ENCODE measurements at places on chromosomes 13 and 19. TPM values are rescaled to one million over a fixed set of nuclear protein-coding genes. Genes with fewer than 3 reads are reported as not detected.
A peak's percentile ranks its signal among the peaks of the same experiment; 100 is the strongest.

- DNase-seq = peak; percentile 90
Measured at GRCh38 chr19:58009666-58010301, 7.2 kb upstream of the ZNF606 start.

DNA sequence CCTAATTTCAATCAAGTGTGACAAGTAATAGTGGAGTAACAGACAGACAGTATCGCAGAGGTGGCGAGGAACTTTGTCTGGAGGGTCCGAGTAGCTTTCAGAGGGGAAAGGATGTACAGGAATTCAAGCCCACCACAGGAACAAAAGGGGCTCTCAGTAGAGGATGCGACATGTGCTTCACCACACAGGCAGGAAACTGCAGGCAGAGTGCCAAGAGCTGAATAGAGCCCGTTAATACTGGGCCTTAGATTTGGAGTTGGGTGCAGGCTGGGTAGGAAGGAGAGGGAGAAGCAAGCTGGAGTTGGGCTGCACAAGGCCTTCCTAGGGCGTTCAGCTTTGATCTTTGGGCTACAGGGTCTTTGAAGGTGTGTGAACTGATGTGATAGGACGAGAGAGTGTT lies 1.2 kb downstream of the CCDC70 start:
- no peak for DNase-seq

DNA sequence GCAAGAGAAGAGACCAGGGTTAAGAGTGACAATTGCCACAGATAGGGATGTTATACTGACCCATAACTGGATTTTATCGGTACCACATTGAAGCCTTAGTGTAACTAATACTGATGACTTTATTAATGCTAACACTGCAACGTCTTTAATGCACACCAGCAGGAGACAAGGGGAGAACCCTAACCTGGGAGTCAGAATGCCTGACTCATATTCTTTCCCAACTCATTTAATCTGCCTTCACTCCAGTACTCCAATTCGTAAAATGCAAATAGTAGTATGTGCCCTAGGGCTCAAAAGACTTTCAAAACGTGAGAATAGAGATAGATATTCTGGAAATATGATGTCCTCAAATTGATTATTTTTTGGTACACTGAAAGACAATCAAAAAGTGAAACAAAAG lies 62.4 kb downstream of the GPC6 start:
- DNase-seq = no peak

- DNase-seq = peak; percentile 66
Measured at GRCh38 chr19:12796146-12797071, 5.1 kb downstream of the JUNB start.

DNA sequence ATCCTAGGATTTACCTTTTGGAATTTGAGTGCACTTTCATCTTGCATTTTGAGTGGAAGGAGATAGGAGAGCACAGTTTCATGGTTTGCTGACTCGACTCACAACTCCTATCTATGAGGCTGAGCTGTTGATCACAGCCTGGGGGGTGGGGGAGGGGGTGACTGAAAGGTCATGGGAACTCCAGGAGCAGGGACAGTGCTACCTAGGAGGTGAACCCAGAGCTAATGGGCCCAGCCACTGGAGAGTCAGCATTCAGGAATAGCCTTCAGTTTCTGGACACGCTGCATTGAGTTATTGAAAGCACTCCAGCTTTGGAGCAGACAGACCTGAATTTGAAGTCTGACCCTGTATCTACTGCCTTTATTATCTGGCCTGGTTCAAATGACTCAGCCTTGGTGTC lies 339.9 kb downstream of the SLC7A1 start:
- DNase-seq = no peak

DNA sequence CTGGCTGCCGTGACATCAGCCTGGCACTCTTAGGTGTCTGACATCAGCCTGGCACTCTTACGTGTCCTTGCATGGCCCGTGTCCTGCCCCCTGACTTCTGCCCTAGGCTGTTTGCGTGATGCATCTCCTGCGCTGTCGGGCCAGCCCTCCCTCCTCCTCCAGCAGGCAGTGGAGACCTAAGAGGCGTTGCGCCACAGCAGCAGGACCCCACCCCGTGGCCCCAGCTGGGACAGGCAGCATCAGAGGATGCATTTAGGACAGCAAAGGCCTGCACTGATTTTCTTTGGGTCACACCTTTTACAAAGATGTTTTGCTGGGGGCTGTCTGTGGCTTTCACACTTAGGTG lies 65.3 kb downstream of the GPR12 start:
- DNase-seq = no peak

DNA sequence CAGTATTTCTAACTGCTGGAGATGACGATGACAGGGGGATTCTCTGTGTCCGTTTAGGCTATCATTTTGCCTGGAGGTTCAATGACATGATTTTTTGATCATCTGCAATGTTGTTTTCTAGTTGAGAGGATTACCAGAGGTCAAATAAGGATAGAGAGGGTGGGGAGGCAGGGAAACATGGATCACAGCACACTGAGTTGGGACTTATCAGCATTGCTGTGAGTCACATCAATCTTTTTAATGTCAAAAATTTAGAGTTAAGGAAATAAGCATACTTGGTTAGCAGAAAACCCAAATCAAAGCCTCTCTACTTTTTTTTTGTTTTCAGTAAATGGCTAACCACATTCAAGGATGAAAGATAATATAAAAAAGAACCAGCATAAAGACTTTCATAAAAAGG lies 43.0 kb upstream of the CSNK1A1L start:
- no peak for DNase-seq

- DNase-seq = no peak
Measured at GRCh38 chr13:28538932-28539331, 44.0 kb upstream of the FLT1 start.

DNA sequence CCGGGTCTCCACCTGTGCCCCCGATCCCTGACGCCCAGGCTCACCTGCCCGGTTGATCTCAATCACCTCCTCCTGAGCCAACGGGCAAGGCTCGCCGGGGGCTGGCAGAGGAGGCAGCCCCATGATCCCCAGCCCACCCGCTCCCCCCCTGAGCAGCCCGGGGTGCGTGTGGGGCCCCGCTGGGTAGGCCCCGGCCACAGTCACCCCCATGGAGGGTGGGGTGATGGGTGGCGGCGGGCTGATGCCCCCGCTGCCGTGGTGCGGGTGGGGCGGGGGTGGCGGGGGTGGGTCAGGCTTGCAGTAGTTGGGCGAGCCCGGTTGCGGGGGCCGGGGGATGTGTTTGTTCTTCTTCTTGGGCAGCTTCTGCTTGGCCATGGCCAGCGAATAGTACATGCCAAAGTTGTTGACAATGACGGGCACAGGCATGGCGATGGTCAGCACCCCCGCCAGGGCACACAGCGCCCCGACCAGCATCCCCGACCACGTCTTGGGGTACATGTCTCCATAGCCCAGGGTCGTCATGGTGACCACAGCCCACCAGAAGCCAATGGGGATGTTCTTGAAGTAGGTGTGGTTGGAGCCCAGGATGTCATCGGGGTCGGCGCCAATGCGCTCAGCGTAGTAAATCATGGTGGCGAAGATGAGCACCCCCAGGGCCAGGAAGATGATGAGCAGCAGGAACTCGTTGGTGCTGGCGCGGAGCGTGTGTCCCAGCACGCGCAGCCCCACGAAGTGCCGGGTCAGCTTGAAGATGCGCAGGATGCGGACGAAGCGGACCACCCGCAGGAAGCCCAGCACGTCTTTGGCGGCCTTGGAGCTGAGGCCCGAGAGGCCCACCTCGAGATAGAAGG lies 6.0 kb downstream of the KCNC3 start:
- DNase-seq = no peak

GRCh38 chr13:38348861-38349389 lies 726 bp upstream of the UFM1 start:
- peak; percentile 3 for DNase-seq

DNA sequence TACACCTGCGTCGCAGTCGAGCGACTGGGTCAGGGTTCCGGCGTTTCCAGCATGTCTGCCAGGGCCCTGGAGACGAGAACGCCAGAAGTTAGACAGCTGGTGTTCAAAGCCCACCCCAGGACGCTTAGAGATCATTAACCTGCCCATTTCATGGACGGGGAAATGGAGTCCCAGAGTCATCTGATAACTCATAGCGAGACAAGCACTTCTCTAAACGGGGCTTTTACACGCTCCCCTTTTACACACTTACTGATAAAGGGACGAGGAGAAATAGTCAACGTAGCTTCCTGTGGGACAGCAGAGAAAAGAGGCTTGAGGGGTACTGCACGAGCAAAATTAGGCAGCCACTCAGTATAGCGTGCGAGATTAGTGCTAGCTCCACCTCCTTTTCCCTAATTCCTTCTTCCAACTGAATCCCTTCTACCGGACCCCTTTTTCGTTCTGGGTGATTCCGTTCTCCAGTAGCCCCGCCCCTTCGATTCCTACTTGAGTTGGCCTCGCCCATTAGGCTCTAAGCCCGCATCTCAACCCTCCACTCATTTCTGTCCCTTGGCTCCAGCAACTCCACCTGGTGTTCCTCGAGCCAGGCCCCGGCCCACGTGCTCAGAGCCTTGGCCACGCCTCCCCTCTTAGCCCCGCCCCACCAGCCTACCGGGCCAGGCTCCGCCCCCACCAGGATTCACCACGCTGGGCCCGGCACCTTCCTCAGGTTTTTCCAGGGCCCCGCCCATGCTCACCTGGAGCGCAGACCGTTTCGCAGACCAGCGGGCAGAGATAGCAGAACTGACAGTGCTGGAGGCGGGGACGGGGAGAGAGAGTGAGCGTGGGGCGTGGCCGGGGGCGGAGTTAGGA lies 3.7 kb downstream of the HRC start:
- DNase-seq = peak; percentile 96

- peak; percentile 79 for DNase-seq
Measured at GRCh38 chr13:94154367-94154766, 325.1 kb downstream of the DCT start.

GRCh38 chr13:27370305-27370872 lies 54.0 kb upstream of the GTF3A start:
- DNase-seq = no peak

Gene TRPM4
- 126 TPM for total RNA-seq

Gene HSPB6
- total RNA-seq = 78.5 TPM

Gene SYMPK
- 76.4 TPM for total RNA-seq

Gene PALM
- 58.7 TPM for total RNA-seq

Gene CACNG8
- total RNA-seq = not detected

Gene MEIOSIN
- not detected for total RNA-seq

Gene ZSCAN5C
- not detected for total RNA-seq

Gene SULT2A1
- total RNA-seq = not detected
